ENCODE measurements at places on chromosomes 7 and 10. TPM values are rescaled to one million over a fixed set of nuclear protein-coding genes. Genes with fewer than 3 reads are reported as not detected.

- no peak for DNase-seq
Measured at GRCh38 chr10:53997953-53998352, 803.1 kb downstream of the PCDH15 start.

DNA sequence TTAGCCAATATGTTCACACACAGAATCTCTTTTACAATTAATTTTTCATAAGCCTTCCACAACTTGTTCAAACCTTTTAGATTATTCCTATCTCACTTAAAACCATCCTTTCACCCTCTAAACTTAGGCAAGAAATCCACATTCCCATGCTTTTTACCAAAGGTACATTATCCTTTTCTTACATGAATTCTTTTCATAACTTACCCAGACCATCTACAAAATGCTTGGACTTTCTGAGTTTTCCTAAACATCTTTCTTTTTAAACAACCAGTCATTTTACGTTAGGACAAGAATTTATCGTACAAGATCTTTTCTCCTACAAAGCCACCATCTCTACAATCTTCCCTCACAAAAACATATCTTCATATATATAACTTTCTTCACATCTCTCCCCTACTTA, 18.8 kb upstream of the GARS1 start:
- DNase-seq, result no peak

SPDYE6 gene
- not detected for total RNA-seq

DNA sequence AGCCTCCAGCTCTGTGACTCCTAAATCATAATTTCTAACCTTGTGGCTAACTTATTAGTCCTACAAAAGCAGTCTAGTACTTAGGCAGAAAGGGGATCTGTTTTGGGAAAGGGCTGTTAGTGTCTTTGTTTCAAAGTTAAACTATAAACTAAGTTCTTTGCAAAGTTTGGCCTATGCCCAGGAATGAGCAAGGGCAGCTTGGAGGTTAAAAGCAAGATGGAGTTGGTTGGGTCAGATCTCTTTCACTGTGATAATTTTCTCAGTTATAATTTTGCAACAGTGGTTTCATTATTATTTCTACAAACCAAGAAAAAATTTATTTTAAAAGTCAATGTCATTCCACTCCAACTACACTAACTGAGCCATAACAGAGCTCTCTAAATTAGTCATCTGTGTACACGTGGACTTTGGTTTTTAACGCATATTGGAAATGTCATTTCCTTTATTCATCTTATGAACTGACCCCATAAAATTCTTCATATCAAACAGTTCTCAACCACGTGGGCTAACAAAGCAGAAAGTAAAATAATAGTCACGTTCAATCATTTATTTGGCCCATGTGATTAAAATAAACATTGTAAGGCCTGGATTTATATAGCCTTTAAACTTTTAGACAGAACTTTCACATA, 143.2 kb upstream of the C7orf33 start:
- DNase-seq, result no peak

GRCh38 chr10:11358011-11358410, 253.4 kb downstream of the USP6NL start:
- no peak for DNase-seq

GRCh38 chr10:12873172-12873571, 128.3 kb downstream of the CCDC3 start:
- DNase-seq, result no peak

AKR1C4 gene
- total RNA-seq, result not detected

PTPRZ1 gene
- total RNA-seq, result not detected

- DNase-seq, result no peak
Measured at GRCh38 chr10:13190816-13191215, 29.5 kb downstream of the MCM10 start.

PLEKHS1 gene
- total RNA-seq, result not detected

GRCh38 chr7:6392712-6393666, 54.8 kb downstream of the DAGLB start:
- no peak for DNase-seq

- DNase-seq, result no peak
Measured at GRCh38 chr7:122363144-122363543, 58.6 kb upstream of the FEZF1 start.
